ENCODE measurements at places on chromosomes 3 and 15. TPM values are rescaled to one million over a fixed set of nuclear protein-coding genes. Genes with fewer than 3 reads are reported as not detected.

DNA sequence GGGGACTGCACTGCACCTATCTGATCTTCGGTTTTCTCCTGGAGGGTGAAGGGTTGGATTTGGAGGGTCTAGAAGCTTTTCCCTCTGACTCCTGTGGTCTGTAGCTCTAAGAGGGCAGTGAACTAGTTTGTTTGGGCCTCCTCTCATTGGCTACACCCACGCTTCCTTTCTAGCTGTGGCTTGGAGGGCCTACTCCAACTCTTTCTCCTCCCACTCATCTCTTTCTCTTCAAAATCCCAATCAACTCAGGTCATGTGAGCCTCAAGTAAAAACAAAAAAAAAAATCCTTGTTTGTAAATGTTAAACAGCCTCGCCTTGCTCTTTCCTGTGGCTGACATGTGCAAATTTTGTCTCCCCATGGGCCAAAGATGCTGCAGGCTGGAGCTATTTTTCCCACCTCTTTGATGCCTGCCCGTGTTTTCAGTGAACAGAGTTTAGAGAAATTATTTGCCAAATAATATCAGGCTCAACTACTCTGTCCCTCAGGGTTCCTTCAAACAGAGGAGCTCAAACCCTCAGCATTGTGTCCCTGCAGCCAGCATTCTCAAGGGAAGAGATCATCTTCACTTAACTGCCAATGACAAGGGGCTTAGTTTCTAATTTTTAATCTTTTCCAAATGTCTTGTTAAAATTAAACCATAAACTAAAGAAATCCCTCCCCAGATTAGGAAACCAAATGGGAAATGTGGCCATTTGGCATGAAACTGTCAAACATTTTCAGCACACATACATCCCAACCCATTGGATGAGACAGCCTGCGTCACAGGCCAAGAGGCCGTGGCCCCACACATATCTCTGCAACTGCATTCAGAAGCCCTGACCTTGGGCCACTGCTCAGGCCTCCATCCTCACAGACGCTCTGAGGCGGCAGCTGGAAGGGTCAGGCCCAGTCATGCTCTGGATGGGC lies 114.8 kb upstream of the THBS1 start:
- peak overlapping the region; percentile 37 for H3K27ac ChIP-seq
- H3K4me3 ChIP-seq = no peak overlapping the region
- H3K4me1 ChIP-seq = peaks cover 16% of the 10 kb centered on the region
- H3K27me3 ChIP-seq = no peaks in the 10 kb centered on the region
- H3K36me3 ChIP-seq = no peaks in the 10 kb centered on the region

DNA sequence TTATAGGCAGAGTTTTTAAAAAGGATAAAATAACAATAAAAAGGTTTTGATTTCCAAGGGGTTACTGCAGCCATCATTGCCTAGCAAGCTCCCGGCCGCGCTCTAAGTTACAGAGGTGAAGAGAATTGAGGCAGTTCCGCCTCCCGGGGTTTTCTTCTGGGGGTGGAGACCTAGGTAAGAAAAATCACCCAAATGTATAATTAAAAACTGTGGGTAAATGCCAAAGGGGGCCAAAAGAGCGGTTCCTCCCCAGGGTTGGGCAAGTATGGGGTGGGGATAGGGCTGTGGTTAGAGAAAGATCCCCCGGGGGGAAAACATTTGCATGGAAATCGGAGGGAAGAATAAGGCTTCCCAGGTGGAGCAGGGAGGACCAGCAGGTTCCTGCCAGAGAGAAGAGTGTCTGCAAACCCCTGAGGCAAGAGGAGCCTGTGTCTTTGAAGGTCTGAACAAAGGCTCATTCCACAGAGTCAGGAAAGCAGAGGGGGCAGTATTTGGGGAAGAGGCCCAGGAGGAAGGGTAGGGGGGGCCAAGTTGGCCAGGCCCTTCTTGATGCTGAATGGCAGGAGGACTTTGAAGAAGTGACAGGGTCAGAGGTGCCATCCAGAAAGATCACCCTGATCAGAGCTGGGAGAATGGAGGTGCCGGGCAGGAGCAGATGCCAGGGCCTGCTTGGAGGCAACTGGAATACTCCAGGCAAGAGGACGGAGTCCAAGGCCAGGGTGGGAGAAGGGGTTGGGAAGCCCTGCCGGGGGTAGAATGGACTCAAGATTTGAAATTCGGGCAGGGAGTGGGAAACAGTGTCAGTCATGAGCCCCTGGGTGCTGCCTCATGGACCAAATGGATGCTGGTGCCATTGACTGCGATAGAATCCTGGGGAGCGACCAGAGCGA lies 152.9 kb upstream of the RGMA start:
- H3K27ac ChIP-seq = no peak overlapping the region
- H3K36me3 ChIP-seq = no peaks in the 10 kb centered on the region
- DNase-seq = no peak
- H3K4me1 ChIP-seq = no peaks in the 10 kb centered on the region
- no peak overlapping the region for H3K4me3 ChIP-seq
- H3K27me3 ChIP-seq = no peaks in the 10 kb centered on the region

- no peak for DNase-seq
- H3K4me1 ChIP-seq = no peaks in the 10 kb centered on the region
- H3K27me3 ChIP-seq = no peaks in the 10 kb centered on the region
- no peak overlapping the region for H3K27ac ChIP-seq
These were observed 449.3 kb downstream of the TAFA4 start for GRCh38 chr3:68483041-68483440.

The RTP2 gene
- total RNA-seq = not detected

DNA sequence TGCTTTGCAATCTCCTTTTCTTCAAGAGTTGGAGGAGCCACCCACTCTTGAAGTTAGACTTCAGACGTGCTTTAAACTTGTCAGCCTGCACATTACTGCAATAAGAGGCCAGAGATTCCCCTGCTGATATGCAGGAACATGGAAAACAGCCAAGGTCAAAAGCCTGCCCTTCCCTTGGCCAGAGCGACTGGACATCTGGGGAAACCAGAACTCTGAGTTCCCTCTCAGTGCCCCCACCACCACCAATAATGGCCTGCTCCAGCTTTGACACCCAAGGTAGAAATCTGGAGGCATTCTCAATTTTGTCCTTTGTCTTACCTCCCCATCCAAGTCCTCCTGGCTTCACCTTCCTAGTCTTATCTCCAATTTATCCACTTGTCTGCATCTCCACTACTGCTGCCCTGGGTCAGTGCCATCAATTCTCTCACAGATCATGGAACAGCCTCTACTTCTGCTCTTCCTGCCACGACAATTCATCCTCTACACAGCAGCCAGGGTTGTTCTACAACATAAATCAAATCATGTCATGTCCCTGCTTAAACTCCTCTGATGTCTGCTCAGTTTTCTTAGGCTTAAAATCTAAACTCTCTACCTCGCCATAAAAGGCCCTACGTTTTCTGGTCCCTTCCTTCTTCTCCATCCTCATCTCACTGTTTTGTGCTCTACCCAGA lies 191.6 kb upstream of the WNT5A start:
- peak; percentile 60 for DNase-seq
- no peak overlapping the region for H3K4me3 ChIP-seq
- no peak overlapping the region for H3K27ac ChIP-seq
- peaks cover 10% of the 10 kb centered on the region for H3K4me1 ChIP-seq
- no peaks in the 10 kb centered on the region for H3K27me3 ChIP-seq

The PPARG gene
- total RNA-seq = 8.5 TPM

The STRIT1 gene
- 1,273 TPM for total RNA-seq

GRCh38 chr15:92625251-92625980 lies 30.2 kb downstream of the FAM174B start:
- H3K4me3 ChIP-seq = no peak overlapping the region
- H3K27ac ChIP-seq = peak overlapping the region; percentile 90
- H3K4me1 ChIP-seq = peaks cover 28% of the 10 kb centered on the region
- no peak for DNase-seq

The TEX9 gene
- not detected for total RNA-seq

- H3K4me3 ChIP-seq = no peak overlapping the region
- H3K27me3 ChIP-seq = no peaks in the 10 kb centered on the region
- no peaks in the 10 kb centered on the region for H3K4me1 ChIP-seq
- no peak for DNase-seq
These were observed 237.6 kb downstream of the ATP8B4 start for GRCh38 chr15:49881433-49881832.

- no peaks in the 10 kb centered on the region for H3K36me3 ChIP-seq
- H3K27me3 ChIP-seq = no peaks in the 10 kb centered on the region
- no peaks in the 10 kb centered on the region for H3K4me1 ChIP-seq
- H3K27ac ChIP-seq = no peak overlapping the region
These were observed 199.9 kb downstream of the MFSD1 start for GRCh38 chr3:159001711-159002110.

DNA sequence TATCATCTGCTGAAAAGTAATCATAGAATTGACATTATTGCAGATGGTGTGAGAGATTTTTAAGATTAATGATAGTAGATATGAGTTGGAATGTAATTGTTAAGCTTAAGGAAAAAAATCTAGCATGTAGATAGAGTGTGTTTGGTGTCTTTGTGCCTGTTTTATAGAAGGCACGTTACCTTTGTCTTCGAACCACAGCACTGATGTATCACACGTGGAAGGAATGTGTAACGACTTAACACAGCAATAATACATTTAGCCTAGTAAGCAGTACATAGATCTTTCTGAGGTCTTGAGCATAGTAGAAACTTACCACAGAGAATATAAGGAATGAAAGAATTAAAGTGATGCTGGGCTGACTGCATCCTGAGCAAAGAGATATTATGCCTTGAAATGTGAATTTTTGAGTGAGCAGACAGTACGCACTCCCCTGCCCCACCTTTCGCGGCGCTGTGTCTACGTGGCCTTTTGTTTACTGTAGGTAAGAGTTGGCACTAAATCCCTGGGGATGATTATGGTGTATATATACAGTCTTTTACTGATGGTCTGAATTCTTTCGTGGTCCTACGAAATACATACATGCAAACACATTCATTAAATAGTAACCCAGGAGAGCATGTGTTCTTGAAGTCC lies 217.6 kb upstream of the TOPAZ1 start:
- no peak for DNase-seq
- peaks cover 5% of the 10 kb centered on the region for H3K4me1 ChIP-seq
- no peak overlapping the region for H3K27ac ChIP-seq
- H3K27me3 ChIP-seq = peaks cover 33% of the 10 kb centered on the region

- H3K27me3 ChIP-seq = no peaks in the 10 kb centered on the region
- H3K4me1 ChIP-seq = peaks cover 11% of the 10 kb centered on the region
- H3K27ac ChIP-seq = no peak overlapping the region
- peaks cover 4% of the 10 kb centered on the region for H3K36me3 ChIP-seq
These were observed 64.5 kb downstream of the NPTN start for GRCh38 chr15:73568564-73569280.

DNA sequence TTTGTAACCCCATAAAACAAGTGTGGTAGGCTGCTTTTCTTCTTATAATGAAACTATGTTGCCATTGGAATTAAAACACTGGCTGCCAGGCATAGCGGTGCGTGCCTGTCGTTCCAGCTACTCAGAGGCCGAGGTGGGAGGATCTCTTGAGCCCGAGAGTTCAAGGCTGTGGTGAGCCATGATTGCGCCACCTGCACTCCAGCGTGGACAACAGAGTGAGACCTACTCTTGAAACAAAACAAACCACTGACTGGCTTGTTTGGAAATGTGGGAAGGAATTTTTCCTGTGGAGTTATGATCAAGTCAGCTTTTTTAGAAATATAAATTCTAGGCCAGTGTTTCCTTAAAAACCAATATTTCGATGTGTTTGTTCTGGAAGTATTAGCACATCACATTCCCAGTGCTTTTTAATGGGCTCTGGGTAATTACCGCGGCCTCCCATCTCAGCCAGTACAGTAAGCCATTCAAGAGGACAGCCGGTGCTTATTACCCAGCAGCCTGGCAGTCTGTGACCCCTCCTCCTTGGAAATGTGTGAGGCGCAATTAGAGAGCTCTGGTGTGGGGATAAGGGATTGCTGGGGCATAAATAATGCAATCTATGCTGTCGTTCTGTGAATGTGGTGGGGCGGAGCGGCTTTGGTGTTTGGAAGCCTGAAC lies 58.3 kb upstream of the TRAK1 start:
- no peak overlapping the region for H3K4me3 ChIP-seq
- peaks cover 71% of the 10 kb centered on the region for H3K4me1 ChIP-seq
- peak overlapping the region; percentile 88 for H3K27ac ChIP-seq

DNA sequence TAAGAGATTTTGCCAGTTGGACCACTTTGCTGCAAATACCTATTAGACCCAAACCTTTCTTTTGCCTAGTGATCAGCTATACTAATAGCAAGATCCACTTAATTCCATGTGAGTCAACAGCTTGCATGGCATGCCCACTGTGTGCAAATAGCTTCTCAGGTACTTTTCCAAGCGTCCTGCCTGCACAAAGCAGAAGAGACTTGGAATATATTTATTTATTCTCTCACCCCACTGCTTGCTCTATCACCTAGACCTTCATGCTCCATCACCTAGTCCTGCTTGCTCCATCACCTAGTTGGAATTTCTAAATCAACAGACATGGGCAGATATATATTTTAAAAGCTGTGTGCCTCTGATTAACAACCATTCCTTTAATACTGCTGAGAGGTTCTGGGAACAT lies 47.6 kb downstream of the MBNL1 start:
- peak overlapping the region; percentile 90 for H3K27ac ChIP-seq
- no peak for DNase-seq
- H3K27me3 ChIP-seq = no peaks in the 10 kb centered on the region
- H3K4me3 ChIP-seq = no peak overlapping the region
- H3K4me1 ChIP-seq = peaks cover 88% of the 10 kb centered on the region

GRCh38 chr3:43369404-43370292 lies 83.3 kb downstream of the SNRK start:
- peak overlapping the region; percentile 54 for H3K27ac ChIP-seq
- H3K4me1 ChIP-seq = peaks cover 25% of the 10 kb centered on the region
- H3K4me3 ChIP-seq = no peak overlapping the region
- no peaks in the 10 kb centered on the region for H3K36me3 ChIP-seq
- peak; percentile 37 for DNase-seq

- DNase-seq = no peak
- H3K27ac ChIP-seq = no peak overlapping the region
These were observed 297.7 kb upstream of the NR2E3 start for GRCh38 chr15:71512682-71513006.

The C3orf85 gene
- total RNA-seq = not detected

DNA sequence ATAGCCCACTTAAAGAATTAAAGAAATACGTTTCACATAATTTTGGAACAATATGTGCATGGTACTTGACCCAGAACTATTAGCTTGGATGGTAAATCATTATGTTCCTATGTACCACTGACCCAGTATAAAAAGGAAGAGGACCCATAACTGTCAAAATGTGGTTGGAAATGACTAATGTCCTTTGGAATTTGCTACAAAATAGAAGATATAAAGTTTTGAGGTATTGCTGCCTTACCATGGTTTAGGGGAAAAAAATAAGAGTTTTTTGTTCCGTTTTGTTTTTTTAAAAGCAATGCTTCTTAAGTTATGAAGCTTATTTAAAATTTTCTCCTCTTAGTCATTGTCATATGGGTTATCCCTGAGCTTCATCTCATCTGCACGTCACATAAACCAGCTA lies 15.8 kb upstream of the TFDP2 start:
- no peak overlapping the region for H3K27ac ChIP-seq
- H3K4me3 ChIP-seq = no peak overlapping the region
- DNase-seq = no peak
- H3K36me3 ChIP-seq = no peaks in the 10 kb centered on the region
- H3K27me3 ChIP-seq = no peaks in the 10 kb centered on the region
- H3K4me1 ChIP-seq = no peaks in the 10 kb centered on the region

The EIF5A2 gene
- total RNA-seq = 0.86 TPM

The LRRC57 gene
- total RNA-seq = 6.0 TPM

GRCh38 chr15:52678468-52679231 lies 538 bp downstream of the ATOSA start:
- H3K36me3 ChIP-seq = peaks cover 44% of the 10 kb centered on the region
- DNase-seq = peak; percentile 87
- H3K27ac ChIP-seq = peak overlapping the region; percentile 99
- H3K27me3 ChIP-seq = no peaks in the 10 kb centered on the region

The LMAN1L gene
- total RNA-seq = not detected
